K562 (cell line): ENCODE measurements at places on chromosomes 4 and X.

DNA sequence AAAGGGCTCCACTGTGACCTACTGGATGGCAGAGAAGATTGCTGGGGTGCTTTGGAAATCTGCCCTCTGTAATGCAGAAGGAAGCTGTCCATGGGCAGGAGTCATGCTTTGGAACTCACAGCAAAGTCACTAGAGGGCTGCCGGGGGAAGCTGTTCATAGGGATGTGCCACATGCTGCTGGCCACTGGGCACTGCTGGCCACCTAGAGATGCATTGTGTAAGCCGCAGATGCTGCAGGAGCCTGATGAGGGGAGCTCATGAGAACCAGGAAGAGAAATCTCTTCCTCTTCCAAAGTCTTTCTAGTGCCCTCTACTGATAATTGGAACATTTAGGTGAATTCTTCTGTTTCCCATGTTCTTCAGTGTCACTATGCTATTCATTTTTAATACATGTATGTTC lies 31.2 kb upstream of the UXT start:
- no peak for DNase-seq

DNA sequence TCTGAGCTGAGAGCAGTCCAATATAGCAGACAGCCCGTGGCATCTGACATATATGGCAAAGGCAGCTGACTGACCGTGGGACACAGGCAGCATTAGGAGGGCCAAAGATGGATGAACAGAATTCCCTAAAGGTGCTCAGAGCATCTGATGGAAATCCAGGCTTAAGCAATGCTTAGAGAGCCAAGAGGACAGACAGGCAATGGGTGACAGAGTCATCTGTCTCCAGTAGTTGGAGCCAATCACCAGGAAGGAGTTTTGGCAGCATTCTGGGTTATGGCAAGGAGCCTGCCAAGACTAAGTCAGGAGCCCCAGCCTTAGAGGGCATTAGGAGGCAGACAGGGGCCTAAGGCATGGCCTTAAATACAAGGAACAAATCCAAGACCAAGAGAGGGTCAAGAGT lies 153.3 kb upstream of the USP9X start:
- no peak for DNase-seq

DNA sequence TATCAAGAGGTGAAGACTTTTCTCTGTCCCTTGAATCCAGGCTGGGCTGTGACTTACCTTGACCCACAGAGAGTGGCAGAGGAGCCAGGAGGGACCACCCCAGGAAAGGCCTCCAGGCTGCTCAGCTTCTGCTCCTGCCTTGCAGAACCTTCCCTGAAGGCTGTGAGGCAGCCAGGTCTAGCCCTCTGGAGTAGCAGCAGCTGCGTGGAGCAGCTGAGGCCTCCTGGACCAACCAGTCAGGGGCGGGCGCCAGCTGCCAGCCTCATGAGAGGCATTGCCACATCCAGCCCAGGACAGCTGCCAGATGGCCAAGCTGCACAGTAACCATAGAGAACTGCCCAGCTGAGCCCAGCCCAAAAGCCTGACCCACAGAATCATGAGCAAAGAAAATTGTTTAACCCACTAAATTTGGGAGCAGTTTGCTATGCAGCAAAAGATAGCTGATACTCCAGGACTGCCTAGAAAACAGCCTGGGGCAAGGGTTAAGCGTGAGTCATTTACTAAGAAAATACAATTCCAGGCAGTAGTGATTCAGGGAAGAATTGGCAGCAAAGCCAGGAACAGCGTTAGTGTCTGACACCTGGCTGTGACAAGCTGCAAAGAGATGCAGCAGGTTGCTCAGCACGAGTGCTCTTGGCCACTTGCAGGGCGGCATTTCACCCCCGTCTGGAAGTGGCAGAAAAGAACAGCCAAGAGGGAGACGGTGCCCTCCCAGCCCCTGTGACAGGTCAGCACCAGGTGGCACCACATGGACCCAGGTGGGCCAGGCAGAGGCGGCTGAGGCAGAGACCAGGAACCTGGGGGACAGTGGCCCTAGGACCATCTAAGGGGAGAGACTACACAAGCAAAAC lies 14.7 kb upstream of the PDE6B start:
- no peak for DNase-seq

DNA sequence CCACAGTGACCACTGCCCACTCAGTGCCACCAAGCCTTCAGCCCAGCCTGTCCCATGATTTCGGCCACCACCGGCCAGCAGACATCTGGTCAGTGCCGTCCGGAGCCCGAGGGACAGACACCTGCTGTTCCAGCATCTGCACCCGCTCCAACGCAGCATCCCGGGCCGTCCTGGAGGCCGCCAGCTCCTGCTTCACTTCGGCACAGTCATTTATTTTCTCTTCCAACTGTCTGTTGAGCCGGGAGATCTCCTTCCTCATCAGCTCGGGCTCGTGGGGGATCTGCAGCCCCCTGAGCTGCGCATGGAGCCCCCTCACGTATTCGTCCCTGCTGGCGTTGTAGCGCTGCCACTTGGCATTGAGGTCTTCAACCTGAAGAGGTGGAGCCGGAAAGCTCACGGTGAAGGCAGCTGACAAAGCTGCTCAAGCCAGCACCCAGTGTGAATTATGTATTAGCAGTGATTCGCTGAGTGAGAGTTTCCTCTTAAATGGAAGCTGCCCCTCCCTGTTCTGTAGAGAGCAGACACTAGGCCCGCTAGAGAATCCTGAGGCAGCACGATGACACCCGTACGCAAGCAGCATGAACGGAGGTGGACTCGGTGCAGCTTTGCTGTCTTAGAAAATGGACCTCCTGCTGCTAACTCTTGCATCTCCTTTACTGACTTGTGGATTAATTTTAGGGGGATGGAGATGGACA lies 11.4 kb downstream of the TNIP2 start:
- no peak for DNase-seq

- DNase-seq: no peak
Observed at GRCh38 chr4:141220271-141220670, 424 bp upstream of the ZNF330 start.

GRCh38 chr4:61740886-61741285 lies 540.8 kb downstream of the ADGRL3 start:
- no peak for DNase-seq

DNA sequence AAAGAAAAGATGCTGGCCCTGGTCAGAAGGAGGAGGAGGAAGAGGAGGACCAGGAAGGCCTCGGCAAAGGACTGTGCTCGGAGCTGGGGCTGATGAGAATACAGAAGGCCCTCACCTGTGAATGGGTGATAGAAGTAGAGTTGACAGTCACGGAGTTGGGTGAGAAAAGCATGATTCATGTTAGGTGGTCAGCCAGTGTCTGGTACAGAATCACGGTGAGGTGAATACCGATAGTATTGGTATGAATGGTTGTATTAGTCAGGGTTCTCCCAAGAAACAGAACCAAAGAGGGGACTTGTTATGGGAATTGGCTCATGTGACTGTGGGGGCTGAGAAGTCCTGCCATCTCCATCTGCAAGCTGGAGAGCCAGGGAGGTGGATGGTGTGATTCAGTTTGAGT lies 32.5 kb upstream of the FAM156A start:
- DNase-seq: no peak

GRCh38 chr4:112818594-112818965 lies 181.6 kb downstream of the LARP7 start:
- no peak for DNase-seq

GRCh38 chrX:53456254-53456653 lies 22.1 kb upstream of the HSD17B10 start:
- DNase-seq: no peak

- no peak for DNase-seq
Observed at GRCh38 chr4:31307029-31307428, 586.9 kb downstream of the PCDH7 start.

DNA sequence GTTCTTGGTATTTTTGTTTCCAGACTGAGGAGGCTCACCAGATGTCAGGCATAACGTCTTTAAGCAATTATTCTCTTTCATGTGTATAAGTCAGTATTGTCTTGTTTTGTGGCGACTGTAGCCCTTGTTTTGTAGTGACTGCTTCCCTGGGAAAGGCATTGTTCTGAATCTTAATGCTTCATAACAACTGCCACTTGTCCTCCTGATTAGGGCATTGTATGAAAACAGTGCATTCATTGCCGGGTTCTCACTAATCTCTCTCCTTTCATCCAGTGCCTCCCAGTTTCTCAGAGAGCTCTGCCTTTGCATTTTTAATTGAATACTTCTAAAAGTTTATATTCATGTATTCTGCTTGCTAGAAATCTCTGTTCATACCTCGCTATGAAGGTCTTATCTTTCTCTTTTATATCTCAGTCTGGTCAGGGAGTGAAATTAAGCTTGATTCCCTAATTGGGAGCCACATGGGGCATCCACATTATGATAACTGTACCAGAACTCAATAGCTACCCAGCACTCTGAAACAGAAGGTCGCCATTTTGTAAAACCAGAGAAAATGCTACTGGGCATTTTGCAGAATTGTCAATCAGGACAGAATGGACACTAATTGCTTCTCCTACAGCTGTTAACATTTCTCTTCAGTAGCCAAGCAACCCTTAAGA lies 149.8 kb downstream of the GBA3 start:
- no peak for DNase-seq

DNA sequence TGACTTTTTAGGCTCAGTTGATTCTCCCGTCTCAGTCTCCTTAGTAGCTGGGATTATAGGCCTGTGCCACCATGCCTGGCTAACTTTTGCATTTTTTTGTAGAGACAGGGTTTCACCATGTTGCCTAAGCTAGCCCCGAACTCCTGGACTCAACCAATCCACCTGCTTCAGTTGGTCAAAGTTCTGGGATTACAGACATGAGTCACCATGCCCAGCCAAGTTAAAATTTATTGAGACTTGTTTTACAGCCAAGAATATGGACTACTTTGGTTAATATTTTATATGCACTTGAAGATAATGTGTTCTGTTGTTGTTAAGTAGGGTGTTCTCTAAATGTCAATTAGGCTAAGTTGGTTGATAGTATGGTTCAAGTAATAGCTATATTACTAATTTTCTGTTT lies 58.7 kb downstream of the CYTL1 start:
- DNase-seq: no peak

DNA sequence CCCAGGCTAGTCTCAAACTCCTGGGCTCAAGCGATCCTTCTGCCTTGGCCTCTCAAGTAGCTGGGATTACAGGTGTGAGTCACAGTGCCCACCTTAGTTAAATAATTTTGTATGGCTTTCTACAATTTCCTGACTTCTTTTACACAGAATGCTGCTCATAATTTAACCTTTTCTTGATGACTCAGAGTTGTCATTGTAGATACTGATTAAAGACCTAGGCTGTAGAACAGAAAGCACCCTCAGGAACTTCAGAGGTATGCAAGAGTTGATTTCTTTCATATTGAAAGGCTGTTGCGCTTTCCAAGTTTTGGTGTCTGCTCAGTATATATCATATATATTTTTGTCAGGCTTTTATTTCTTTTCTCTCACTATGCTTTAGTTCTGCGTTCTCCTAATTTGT lies 21.1 kb upstream of the GPR34 start:
- DNase-seq: no peak

- no peak for DNase-seq
Observed at GRCh38 chr4:155060873-155061272, 147.6 kb upstream of the NPY2R start.

DNA sequence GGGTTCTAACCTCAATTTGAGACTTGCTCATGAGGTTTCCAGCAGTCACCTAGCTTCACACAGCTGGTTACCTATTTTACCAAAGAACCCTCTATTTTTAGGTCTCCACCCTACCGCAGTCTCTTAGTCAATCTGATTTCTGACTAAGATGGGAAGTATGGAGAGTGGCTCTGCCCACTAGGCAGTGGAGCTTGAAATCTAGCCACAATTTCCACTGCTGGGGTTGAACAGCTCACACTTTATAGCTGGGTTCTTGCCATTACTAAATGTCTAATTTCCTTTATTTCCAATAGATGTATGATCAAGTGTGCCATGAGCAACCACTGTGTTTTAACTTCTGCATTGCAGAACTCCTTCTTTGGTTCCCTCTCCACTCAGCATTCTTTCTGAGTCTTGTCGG lies 43.1 kb downstream of the GASK1B start:
- no peak for DNase-seq

DNA sequence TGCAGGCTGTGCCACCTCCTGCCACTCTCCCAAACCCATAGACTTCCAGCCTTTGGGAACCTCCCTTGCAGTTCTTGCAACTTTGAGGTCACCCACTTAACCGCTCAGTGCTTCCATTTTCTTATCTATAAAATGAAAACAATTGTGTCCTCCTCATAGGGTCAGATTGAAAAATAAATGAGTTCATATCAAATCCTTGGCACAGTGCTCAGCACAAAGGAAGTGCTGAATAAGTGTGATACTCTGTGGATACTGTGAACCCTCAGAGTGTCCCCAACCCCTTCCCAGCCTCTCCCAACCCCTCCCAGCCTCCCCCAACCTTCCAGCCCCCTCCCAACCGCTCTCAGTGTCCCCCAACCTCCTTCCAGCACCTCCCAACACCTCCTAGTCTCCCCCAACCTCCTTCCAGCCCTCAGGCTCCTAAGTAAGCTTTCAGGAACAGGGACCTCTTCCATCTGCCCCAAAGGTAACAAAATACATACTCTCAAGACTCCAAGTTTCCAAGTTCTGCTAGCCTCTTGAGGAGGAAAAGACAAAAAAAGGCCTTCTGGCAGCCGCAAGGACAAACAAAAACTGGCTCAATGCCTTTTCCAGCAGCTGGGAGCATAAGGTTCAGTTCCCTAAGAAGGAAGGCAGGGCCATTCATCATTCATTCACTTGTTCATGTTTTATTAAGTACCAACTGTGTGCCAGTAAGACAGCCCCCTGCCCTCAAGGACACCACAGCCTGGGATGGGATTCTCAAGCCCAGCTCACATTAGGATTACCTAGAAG lies 46.1 kb upstream of the LGI2 start:
- DNase-seq: no peak

DNA sequence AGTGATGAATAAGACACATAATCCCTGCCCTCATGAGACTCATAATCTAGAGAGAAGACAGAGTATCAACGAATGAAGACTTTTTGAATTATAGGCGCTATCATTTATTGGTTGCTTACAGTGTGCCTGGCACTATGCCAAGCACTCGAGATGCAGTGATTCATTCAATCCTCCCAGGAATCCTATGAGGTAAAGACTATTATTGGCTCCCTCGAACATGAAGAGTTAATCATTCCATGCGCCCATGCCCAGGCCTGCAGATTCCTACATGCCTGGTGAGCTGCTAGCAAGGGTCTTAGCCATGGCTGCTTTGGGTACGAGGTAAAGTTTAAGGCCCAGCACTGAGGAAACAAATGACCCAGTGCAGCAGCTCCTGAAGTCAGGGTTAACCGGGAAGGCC lies 47.0 kb downstream of the TEX13B start:
- DNase-seq: no peak

DNA sequence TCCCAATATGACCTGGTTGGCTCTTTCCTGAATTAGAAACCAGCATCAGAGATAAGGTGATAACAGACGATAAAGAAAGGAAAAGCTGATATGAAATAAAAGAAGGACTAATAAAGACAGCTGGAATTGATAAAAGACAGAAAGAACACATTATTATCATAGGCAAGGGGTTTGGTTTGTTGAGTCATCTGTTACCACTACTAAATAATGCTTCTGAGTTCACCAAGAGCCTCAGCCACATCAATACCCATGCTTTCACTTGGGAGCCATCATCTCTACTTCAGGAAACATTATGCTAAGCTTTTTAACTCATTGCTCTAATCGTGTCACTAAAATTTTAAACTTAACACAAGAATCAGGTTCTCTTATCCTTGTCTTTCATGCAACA lies 27.6 kb downstream of the ANXA5 start:
- DNase-seq: no peak

- DNase-seq: no peak
Observed at GRCh38 chr4:156537286-156537685, 434.3 kb downstream of the PDGFC start.

GRCh38 chr4:86999136-86999643 lies 64.4 kb downstream of the AFF1 start:
- DNase-seq: no peak

GRCh38 chr4:65310586-65310985 lies 359.7 kb downstream of the EPHA5 start:
- DNase-seq: no peak
